Activated CD4-positive, CD25-positive, alpha-beta regulatory T cell treated with anti-CD3 and anti-CD28 coated beads, Interleukin-2, amount 50 U/mL, for 16 hours (primary cell): ENCODE measurements at places on chromosomes 2 and 18.

DNA sequence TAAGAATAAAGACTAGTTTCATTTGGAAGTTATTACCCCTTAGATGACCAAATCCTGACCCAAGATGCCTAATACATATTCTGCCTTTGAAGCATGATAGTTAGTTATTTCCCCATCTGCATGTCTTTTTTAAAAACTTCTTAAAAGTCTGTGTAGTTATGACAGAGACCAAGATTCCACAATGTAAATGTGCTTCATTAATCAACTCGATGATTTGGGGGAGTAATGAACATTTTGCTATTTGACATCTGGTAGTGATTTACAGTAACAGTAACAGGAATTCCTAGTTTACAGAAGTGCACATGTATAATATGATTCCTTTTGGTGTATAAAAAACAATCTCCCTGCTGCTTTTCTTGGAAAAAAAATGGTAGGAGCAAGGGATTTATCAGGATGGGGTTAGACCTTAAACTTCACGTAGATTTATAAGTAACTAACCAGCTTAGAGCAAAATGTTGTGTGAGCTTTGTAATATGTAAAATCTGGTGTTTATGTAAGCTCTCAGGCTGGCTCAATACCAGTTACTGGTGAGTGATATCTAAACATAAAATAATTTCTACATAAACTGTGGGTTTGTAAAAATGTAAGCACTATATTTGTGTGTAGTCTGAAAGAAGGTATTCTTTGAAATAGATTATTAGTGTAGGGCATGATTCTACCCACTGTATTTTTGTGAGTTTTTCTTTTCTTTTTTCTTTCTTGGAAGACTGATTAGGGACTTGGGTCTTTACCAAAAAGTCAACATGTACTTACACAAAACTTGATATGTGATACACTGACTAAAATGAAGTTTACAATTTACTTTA, 641.6 kb downstream of the EPHA4 start:
- DNase-seq: no peak

GRCh38 chr2:205654878-205655605, 27.3 kb upstream of the NRP2 start:
- DNase-seq: no peak

GRCh38 chr2:203246646-203247045, 7.8 kb downstream of the CYP20A1 start:
- no peak for DNase-seq

- no peak for DNase-seq
Observed at GRCh38 chr18:76489081-76489480, 6.0 kb downstream of the ZNF516 start.

- DNase-seq: no peak
Observed at GRCh38 chr2:17056236-17056635, 390.6 kb upstream of the CYRIA start.
